ENCODE measurements at places on chromosomes 11 and 22.

- no peak for DNase-seq
Observed at GRCh38 chr11:3203221-3204043, 15.2 kb downstream of the MRGPRG start.

GRCh38 chr11:11336664-11337063 is 16.4 kb downstream of the CSNK2A3 start:
- DNase-seq = no peak

DNA sequence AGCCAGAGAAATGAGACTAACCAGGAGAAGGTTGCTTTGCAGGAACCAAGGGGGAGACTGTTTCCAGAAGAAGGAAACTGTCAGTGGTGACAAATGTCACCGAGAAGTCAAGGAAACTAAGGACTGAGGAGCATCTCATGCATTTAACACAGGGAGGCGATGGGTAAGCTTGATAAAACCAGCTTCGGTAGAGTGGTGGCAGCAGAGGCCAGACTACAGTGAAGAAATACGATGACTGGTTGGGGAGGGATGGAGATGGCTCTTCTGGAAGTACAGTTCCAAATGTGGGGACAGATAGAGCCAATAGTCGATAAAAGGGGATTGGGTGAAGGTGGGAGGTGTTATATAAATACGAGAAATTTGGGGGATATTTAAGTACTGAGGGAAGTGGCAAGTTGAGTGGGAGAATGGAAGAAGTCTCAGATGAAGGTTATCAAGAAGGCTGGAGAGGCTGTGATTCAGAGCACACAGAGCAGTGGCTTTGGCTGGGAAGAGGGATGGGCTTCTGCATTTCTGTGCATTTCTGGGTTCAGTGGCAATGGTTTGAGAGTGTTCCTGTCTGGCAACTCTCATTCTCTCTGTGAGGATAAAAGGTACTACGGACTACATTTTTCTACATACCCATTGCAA is 29.2 kb downstream of the SC5D start:
- peak; percentile 51 for DNase-seq

DNA sequence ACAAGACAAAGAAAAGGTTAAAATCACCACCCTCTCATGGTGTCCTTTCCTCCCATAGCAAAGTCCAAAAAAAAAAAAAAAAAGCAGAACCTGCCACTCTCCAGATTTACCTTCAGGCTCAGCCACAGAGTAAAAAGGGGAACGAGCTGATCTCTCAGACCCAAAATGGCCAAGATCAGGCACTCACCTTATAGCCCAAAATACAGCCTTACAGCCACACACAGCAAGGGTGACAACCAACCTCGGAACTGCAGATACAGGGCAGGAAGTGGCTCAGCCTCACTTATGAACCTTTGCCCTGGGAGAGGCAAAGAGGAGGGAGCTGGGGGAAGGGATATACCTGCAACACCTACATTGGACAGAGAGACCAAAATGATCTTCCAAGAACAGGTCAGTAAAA is 4.5 kb downstream of the FHIP1B start:
- DNase-seq = peak; percentile 50

GRCh38 chr22:31891366-31892079 is 52.8 kb upstream of the YWHAH start:
- no peak for DNase-seq

DNA sequence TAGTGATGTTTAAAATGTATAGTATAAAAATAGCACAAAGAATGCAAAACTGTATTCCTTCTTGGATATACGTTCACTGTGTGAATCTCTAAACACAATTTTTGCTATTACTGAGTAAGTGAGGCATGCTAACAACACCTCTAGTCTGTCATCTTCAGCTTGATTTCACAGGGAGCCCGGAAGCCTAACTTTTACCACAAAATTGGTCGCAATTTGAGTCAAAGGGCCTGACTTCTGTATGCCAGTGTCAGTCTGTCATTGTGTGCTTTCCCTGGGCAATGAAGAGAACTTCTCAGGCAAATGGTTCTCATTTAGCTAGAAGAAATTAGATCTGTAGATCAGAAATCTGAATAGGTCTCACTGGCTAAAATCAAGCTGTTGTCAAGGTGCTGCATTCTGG is 1059.5 kb downstream of the FAM181B start:
- peak; percentile 21 for DNase-seq

GRCh38 chr11:61828379-61828628 is 204 bp downstream of the FADS2 start:
- no peak for DNase-seq

DNA sequence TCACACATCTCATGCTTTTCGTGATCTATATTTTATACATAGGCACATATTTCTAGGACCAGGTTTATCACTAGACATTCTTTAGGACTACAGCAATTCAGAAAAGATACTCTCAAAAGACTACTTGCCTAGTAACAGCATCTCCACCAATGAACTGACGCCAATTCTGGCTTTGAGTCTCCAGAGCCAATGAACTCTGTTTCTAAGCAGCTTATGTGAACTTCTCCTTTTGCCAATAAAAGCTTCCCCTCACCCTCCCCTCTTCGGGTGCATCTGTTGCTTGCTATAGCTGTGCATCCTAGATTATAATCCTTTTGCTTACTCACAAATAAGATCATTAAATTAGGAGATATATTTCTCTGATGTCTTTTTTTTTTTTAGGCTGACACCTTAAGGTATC is 11.4 kb upstream of the ANKK1 start:
- DNase-seq = no peak

GRCh38 chr11:94325681-94326080 is 21.3 kb downstream of the IZUMO1R start:
- DNase-seq = peak; percentile 68

- DNase-seq = peak; percentile 41
Observed at GRCh38 chr11:77819921-77820564, 479 bp downstream of the RSF1 start.

- no peak for DNase-seq
Observed at GRCh38 chr22:25167082-25167481, 32.6 kb upstream of the CRYBB3 start.

- no peak for DNase-seq
Observed at GRCh38 chr22:46902998-46903916, 140.8 kb downstream of the TBC1D22A start.

- DNase-seq = no peak
Observed at GRCh38 chr11:28808771-28809170, 700.6 kb downstream of the METTL15 start.

GRCh38 chr11:114147375-114148012 is 88.0 kb downstream of the ZBTB16 start:
- no peak for DNase-seq

DNA sequence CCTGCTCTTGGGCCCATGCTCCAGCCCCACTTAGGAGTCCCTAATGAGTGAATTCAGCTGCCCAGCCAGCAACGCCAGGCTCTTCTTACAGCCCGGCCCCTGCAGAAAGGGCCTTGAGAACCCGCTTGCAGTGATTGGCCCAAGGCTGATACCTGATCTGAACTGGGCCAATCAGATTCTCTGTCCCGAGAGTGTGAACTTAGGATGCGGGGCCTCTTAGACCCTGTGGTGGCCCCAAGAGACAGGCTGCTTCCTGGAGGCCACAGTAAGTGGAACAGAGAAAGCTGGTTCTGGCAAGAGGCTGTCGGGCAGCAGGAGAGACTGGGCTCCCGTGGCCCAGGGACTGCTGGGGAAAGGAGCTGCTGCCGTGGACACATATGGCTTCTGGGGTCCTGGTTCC is 11.5 kb downstream of the VSTM5 start:
- DNase-seq = no peak

- DNase-seq = no peak
Observed at GRCh38 chr11:45662096-45662664, 3.2 kb downstream of the CHST1 start.

DNA sequence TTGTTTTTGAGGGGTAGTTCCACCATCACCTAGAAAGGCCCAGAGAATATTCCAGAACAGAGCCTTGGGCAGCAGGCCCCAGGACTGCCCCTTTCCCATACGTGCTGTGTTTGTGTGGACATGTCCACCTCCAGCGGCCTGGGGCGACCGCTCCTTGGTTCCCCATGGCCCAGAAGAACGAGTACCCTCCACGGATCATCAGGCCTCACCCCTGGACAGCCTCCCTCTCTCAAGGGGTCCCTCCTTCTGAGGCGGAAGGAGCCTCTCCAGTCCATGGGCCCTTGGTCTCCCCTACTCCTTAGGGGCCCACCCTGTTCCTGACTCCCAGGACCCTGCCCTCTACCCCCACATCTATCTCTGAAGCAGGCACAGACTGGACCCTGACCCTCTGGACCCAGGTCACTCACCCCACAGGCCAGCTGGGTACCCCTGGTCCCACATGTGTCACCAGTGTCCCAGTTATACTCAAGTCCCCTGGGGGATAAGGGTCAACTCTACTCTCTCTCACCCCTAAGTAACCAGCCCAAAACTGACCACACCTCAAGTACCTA is 32.6 kb downstream of the IGLL5 start:
- no peak for DNase-seq

GRCh38 chr11:117744471-117745150 is 52.4 kb downstream of the DSCAML1 start:
- no peak for DNase-seq

GRCh38 chr11:131690362-131690761 is 319.9 kb downstream of the NTM start:
- DNase-seq = no peak

DNA sequence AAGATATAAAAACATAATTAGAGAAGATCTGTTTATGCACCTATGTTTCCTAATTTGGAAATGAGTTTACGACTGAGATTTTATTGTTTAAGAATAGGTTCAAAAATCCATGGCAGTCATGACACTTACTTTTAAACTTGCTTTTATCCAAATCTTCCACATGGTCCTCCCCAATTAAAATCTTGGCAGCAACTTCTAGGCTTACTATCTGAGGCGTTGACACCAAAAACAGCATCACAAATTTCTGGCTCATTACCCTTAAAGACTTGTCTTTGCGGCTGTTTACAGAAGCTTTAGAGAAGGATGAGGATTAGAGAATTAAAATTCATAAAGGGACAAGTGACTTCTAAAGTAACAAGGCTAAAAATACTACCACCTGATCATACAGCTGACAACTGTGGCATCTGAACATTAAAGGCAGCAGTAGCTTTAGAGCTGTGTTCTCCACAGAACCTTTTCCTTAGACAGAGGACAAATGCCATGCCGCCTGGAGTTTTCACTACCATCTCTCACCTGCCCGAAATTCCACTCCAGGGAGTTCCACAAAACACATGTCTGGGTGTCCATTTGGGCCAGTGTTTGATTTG is 6.4 kb downstream of the E2F8 start:
- no peak for DNase-seq

DNA sequence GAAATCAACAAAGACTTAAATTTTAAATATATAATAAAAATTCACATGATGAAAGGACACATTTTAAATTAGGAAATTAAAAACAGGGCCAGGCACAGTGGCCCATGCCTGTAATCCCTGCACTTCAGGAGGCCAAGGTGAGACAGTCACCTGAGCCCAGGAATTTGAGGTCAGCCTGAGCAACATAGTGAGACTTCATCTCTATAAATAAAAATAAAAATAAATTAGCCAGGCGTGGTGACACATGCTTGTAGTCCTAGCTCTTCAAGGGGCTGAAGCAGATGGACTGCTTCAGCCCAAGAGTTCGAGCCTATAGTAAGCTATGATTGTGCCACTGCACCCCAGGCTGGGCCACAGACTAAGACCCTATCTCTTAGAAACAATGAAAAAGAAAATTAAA is 29.3 kb downstream of the RRAS2 start:
- no peak for DNase-seq

DNA sequence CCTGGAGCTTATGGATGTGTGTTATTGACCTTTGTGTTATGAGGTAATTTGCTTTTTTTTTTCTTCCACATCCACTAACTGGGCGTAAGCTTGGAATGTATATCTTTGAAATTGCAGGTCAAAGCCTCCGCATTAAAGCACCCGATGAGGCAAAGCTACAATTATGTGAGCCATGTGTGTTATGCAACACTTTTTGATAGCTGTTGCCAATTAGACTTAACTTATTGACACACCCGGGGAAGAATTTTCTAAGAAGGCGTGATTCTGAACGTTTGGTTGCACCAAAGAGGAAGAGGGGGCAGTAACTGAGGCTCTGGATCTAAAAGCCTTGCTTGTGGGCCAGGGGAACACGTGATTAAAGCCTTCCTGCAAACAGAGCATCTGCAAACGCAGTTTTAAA is 610 bp upstream of the TEX12 start:
- DNase-seq = no peak

DNA sequence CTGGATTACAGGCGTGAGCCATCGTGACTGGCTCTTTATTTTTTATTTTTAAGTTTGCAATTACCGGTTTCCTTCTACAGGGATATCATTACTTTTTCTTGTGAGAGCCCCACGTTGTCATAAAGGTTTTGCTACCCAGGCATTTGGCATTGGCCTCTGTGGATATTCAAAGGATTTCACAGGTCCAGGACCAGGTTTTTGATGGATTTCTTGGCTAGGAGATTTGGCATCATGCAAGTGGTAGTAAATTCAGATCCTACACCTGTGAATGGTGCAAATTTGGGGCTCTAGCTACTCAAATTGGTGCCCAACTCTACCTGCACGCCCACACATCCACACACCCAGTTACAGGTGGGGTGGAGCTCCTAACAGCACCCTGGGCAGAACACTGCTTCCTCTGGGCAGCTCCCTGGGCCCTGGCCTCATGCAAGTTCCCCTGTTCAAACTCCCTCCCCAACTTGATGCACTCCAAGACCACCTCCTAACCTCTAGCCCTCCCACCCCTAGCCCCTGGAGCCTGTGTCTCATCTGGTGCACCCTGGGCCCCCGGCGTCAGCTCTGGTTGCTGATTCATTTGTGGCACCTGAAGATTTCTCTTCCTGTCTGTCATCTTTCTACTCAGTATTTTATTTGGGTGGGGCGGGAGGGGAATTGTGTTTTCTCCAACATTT is 9.3 kb upstream of the MRGPRD start:
- DNase-seq = no peak

- no peak for DNase-seq
Observed at GRCh38 chr11:61706452-61707400, 26.5 kb downstream of the DAGLA start.

- no peak for DNase-seq
Observed at GRCh38 chr11:45094958-45095690, 51.3 kb upstream of the PRDM11 start.

- DNase-seq = no peak
Observed at GRCh38 chr11:16378906-16379305, 22.6 kb upstream of the SOX6 start.

- no peak for DNase-seq
Observed at GRCh38 chr11:60130496-60130895, 42.0 kb downstream of the MS4A2 start.

- no peak for DNase-seq
Observed at GRCh38 chr11:46667043-46667481, 33.4 kb downstream of the ARHGAP1 start.

DNA sequence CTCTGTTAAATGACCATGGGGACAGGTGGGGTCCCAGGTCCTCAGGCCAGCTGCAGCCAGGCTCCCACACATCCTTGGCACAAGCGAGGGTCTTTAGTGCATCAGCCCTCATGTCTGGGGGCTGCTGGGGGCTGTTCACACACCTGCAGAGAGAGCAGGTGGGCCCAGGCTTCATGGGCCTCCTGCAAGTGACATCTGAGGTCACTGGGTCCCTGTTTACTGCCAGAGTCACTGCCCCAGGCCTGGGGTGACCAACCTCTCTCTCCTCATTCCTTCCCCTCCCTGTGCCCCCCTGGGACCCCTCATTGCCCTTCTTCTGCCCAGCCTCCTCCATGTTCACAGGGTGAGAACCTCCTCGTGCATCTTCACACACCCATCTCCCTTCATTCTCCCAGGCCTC is 92.4 kb downstream of the RTL6 start:
- no peak for DNase-seq

Data from activated CD4-positive, alpha-beta memory T cell treated with anti-CD3 and anti-CD28 coated beads, Interleukin-2, amount 10 ng/mL, durations not matched to agents 7 days and 5 days (primary cell).